Daoy (cell line): ENCODE measurements at places on chromosomes 11 and 22.

DNA sequence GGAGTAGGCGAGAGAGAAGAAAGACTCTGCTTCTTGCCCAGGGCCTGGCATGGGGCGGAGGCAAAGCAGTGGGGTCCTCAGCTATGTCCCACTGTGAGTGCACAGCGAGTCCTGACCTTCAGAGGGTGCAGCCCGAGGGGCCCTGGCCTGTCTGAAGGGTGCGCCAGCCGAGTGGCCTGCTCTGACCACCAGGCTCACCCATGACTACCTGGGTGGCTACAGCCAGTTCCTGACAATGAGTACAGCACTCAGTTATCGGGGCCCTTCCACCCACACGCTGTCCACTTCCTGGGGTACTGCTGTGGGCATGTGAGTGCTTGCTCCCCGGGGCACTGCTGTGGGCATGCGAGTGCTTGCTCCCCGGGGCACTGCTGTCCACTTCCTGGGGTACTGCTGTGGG, 74.1 kb upstream of the B3GAT1 start:
- DNase-seq = no peak

DNA sequence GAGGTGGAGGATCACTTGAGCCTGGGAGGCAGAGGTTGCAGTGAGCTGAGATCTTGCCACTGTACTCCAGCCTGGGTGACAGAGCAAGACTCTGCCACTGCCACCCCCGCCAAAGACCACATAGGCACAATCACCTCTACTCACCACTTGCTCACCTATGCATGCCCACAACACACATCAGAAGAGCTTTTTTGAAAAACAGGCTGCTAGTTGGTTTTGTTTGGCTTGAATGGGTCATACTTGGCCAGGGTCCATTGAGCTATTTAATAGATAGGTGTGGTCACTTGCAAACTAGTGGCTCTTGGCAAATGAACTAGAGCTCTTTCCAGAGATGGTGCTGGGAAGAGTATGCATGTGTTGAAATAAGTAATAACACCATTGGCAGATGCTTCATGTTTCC, 80.1 kb downstream of the EMSY start:
- DNase-seq = peak; percentile 37

DNA sequence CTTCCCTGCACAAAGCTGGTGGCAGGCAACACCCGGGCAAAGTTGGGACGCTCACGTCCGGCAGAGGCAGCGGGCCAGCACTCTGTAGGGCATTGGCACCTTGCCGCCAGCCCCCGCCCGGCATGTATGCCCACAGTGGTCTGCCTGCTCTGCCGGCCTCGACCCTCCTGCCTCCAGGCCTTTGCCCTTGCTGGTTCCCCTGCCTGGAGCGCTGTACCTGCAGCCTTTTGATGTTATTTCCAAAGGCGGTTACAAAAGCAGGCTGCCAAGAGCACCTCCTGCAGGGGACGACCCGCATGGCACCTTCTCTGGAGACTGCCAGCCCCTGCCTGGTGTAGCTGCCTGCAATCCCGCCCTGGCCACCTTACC, 56.5 kb upstream of the SHISAL1 start:
- no peak for DNase-seq

- no peak for DNase-seq
Observed at GRCh38 chr11:47916361-47916841, 64.0 kb upstream of the PTPRJ start.

DNA sequence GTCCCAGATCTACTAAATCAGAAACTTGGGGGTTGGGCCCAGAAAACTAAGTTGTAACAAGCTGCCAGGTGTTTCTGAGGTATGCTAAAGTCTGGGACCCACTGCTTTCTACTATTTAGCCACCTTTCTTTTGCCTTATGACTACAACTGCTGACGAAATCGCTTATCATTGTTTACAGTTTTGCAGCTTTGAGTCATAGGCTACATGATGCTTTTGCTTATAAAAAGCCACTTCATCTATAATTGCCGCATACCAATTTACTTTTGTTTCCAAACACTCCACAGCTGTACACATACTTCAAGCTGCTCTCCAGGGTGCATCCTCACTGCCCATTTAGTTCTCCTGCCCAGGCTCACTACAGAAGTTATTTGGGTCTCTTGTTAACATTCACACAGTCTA, 144.7 kb downstream of the ENTHD1 start:
- DNase-seq = peak; percentile 57

GRCh38 chr11:13105237-13105844, 96.2 kb downstream of the RASSF10 start:
- no peak for DNase-seq

GRCh38 chr11:75380716-75381420, 18.4 kb upstream of the RPS3 start:
- no peak for DNase-seq

- DNase-seq = no peak
Observed at GRCh38 chr22:29744902-29745301, 21.9 kb downstream of the ZMAT5 start.

GRCh38 chr11:104653407-104653806, 244.9 kb downstream of the CASP12 start:
- no peak for DNase-seq

GRCh38 chr22:39825661-39826102, 67.9 kb downstream of the ENTHD1 start:
- no peak for DNase-seq

DNA sequence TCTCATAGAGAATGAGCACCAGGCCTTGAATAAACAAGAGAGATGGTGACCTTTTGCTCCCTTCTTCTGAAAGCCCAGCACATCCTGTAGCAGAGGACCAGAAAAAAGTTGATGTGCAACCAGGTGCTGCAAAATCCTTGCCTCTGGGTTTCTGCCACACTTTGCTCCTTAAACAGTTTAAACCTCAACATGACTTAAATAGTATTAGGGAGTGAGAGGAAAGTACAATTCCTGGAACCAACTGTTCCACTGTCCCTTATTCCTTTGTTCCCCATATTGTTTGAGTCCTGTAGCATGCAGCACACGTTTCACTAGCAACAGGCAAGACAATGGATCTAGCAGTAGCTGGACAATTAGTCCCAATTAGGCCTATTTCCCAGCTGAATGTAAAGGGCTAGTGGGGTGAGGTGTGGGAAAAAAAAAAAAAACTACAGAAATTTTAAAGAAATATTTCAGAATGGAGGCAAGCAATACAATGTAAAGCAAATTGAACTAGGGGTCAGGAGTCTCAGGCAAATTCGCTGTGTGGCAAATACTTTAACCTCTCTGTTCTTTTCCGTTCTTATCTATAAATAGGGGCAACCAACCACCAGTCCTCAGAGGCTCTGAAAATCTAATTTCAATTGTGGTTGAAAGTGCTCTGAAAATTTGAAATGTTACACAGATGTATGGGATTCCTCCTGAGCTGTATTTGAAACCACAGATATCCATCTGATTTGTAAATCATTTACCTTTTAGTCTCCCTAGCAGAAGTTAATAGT, 6.6 kb downstream of the MPPED2 start:
- no peak for DNase-seq

DNA sequence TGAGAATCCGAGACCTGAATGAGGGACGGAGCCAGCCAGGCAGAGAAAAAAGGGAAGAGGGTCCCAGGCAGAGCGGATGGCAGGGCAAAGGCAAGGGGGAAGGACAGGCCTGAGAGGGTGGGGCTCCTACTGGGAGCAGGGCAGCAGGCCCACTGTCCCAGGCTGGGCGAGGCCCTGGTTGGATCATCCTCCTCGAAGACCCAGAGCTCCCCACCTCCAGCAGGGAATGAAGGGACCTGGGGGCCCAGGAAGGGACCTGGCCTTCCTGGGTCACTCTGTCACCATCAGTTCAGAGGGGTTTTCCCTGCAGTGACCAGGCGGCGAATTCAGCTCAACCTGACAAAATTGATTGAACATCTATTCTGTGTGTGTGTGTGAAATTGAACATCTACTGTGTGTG, 4.0 kb downstream of the CD5 start:
- no peak for DNase-seq

GRCh38 chr11:61899146-61899841, 7.9 kb upstream of the FADS3 start:
- DNase-seq = peak; percentile 84

- DNase-seq = no peak
Observed at GRCh38 chr11:68550485-68550817, 89.9 kb downstream of the PPP6R3 start.

GRCh38 chr22:47354668-47355387, 592.4 kb downstream of the TBC1D22A start:
- no peak for DNase-seq

- peak; percentile 72 for DNase-seq
Observed at GRCh38 chr22:45007391-45008185, 2.2 kb downstream of the PHF21B start.

GRCh38 chr11:121793291-121793690, 322.7 kb downstream of the BLID start:
- no peak for DNase-seq
